ENCODE measurements at places on chromosomes 6 and 20.

DNA sequence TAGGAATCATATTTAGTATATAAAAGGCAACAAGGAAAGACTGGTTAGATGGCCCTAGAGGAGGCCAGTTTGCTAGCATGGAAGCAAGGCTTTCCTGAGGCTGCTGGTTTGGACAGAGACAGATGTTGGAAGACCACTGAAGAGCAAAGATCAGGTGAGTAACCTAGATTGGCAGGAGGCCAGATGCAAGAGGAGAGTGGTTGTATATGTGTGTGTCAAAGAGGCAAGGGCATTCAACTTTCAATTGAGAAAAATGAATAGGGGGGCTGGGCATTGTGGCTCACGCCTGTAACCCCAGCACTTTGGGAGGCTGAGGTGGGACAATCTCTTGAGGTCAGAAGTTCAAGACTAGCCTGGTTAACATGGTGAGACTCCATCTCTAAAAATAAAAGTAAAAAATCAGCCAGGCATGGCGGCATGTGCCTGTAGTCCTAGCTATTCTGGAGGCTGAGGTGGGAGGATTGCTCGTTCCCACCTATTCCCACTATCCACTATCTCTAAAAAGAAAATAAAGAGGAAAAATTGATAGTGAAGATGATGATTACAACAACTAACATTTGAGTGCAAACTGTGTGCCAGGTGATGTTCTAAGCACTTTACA lies 79.8 kb downstream of the PRDM1 start:
- ATAC-seq, result no peak

GRCh38 chr6:45608252-45608913 lies 230.6 kb upstream of the SUPT3H start:
- no peak for ATAC-seq

DNA sequence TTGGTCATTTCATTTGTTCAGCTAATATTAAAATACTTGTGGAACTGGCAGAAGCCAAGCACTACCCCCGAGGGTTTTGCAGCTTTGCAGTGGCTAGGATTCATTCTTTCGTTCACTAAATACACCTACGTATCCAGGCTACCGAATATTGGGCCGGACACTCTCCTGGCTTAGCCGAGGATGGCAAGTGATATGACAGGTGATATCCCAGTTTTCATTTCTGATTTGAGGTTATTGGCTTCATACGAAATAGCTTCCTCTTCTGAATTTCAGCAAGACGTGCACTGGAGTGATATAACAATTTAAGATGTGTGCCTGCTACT lies 536 bp upstream of the MTFR2 start:
- ATAC-seq, result peak; percentile 10

- ATAC-seq, result no peak
Measured at GRCh38 chr6:163646133-163646532, 231.6 kb downstream of the QKI start.

DNA sequence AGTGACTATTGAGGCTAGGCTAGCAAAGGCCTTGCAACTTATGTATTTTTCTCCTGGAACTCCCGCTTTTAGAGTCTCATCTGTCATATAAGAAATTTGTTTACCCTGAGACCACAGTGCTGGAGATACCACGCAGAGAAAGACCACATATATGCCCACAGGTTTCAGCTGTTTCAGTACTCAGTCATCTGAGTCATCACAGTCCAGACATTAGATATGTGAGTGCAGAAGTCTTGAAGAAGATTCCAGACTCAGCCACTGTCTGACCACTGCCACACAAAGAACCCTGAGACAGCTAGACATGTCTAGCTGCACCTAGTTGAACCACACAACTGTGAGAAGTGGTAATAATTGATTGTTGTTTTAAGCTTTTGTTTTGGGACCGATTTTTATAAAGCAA lies 648.3 kb downstream of the EPM2A start:
- no peak for ATAC-seq

Data from gastroesophageal sphincter (tissue), 4 donors.